Fibroblast of the aortic adventitia (primary cell): ENCODE measurements at places on chromosomes 5 and 9. TPM values are rescaled to one million over a fixed set of nuclear protein-coding genes. Genes with fewer than 3 reads are reported as not detected.

The BSPRY gene
- total RNA-seq = not detected in 2 replicates

The NUP188 gene
- 37.0 and 69.1 TPM in 2 replicates for total RNA-seq

The PIP5K1B gene
- not detected in 2 replicates for total RNA-seq

The ACOT12 gene
- total RNA-seq = 0.27 TPM in 1 of 2 replicates, not detected in the other

The GRAMD2B gene
- 13.5 and 23.5 TPM in 2 replicates for total RNA-seq

The TMEM8B gene
- total RNA-seq = 1.9 and 2.8 TPM in 2 replicates

The OLFML2A gene
- 1.7 and 13.7 TPM in 2 replicates for total RNA-seq
